Fibroblast of skin of left biceps (primary cell): ENCODE measurements at places on chromosomes 16 and 17.

- no peak for DNase-seq
These were observed 79.8 kb upstream of the GAS7 start for GRCh38 chr17:10278218-10278617.

DNA sequence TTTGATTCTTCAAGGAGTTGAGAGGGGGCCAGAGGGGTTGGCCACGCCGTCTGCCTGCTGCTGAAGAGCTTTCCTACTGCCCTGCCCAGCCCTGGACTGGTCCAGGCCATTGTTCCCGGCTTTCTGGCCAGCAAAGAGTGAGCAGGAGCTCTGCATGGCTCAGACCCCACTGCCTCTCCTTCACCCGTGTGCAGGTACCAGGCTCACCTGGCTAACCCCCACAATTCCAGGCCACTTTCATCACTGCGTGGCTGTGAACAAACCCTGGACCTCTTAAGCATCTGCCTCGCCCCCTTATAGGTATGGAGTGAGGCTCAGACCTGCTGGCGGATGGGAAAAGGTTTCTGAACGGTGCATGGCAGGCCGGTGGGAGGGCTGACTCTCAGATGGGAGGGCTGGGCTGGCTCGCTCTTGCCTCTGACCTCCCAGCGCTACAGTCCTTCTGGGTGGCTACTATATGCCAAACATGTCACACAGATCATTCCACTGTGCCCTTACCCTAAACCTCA, 8.9 kb downstream of the ZNF319 start:
- DNase-seq: no peak

- no peak for DNase-seq
These were observed 10.9 kb upstream of the ZFHX3 start for GRCh38 chr16:73058616-73059409.

DNA sequence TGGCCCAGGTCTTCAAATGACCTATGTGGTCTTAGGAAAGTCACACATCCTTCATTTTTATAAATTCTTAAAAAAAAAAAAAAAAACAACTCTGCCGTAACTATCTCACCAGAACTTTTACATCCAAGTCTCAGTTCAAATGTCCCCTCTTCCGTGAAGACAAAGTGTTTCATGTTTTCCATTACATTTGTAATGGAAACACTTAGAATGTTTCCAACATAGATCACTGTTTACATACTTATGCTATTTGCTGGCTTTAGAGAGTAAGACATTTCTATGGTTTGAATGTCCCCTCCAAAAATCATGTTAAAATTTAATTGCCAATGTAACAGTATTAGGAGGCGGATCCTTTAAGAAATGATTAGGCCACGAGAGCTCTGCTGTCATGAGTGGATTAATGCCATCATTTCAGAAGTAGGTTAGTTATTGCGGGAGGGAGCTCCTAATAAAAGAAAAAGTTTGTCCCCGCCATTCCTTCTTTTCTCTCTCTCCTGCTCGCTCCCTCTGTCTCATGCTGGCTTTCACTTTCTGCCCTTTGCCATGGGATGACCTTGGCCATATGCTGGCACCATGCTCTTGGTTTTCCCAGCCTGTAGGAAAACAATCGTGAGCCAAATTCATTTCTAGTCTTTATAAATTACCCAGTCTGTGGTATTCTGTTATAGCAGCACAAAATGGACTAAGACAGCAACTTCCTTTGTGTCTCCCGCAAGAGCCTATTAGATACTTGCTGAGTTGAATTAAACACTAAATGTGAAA, 887.8 kb upstream of the SOX9 start:
- no peak for DNase-seq

DNA sequence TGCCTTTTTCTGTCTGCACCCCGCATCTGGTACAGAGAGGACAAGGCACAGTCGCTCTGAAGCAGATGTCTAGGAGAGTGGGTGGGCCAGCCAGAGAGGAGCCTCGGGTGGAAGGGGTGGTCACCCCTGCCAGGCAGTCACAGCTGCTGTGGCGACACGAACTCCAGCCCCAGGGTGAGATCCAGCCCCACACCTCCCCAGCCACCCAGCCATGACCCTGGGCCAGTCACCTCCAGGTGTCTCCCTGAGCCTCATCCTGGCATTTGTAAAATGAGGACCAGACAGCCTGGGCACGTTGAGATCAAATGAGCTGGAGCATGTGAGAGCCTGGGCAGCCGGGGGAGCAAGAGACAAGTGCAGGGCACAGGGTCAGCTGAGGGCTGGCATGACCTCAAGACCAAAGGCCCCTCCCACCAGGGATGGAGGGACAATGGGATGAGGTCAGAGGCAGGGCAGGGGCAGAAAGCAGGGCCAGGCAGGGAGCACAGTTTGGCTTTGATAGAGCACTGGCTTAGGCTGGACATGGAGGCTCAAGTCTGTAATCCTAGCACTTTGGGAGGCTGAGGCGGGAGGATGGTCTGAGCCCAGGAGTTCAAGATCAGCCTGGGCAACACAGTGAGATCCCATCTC, 7.7 kb downstream of the ADAM11 start:
- DNase-seq: no peak

GRCh38 chr17:74097450-74098135, 105.9 kb upstream of the RPL38 start:
- no peak for DNase-seq

- no peak for DNase-seq
These were observed 30.8 kb downstream of the GPR139 start for GRCh38 chr16:20042848-20043247.

- no peak for DNase-seq
These were observed 10.1 kb upstream of the STAC2 start for GRCh38 chr17:39235555-39236449.

DNA sequence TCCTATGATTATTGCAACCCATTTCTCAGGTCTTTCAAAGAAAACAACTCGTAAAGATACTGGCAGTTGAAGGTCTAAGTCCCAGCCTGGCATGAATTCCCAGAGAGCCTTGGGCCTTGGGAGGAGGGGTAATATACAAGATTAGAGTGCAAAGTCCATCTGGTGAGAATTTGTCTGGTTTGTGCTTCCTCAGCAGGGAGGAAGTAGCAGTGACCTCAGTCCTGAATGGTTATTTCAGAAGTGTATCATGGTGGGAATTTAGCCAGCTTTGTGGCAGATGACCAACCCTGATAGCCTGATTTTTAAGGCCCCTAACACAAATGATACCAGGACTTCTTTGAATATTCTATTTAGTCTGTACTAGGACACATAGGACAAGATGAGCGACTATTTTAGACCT, 151.2 kb upstream of the TBX2 start:
- no peak for DNase-seq

- no peak for DNase-seq
These were observed 963 bp downstream of the COPRS start for GRCh38 chr17:31857920-31858641.

- DNase-seq: no peak
These were observed 37.7 kb upstream of the RHBDL3 start for GRCh38 chr17:32227910-32228309.

- DNase-seq: peak; percentile 88
These were observed 255.6 kb downstream of the HS3ST3A1 start for GRCh38 chr17:13346081-13346533.

DNA sequence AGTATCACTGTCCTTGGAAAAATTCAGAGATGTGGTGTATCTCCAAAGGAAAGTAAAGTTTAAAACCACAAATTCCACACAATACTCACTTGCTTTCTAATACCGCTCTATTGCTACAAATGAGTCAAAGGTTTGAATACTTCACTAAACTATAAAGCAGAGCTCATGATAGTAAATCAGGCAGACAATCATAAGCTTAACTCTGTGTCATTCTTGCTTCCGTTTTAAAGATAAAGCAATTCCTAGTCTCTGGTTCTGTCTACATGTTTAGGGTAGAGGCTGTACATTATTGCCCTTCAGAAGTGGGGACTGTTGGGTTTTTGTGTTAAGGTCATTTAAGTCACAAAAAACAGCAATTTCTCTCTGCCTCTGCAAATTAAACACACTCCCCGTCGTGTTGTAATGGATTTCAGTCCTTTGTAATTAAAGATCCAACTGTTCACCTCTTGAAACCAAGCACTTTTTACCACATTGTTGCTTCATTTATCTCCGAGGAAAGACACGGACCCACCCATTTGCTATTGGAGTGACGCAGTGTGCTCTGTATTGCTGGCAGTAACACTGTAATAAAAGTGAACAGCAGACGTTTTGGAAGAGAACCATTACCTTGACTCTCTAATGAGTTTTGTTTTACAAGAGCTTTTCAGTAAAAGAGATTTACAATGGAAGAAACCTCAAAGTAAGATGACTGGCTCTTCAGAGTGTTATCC, 83.1 kb upstream of the CNTNAP4 start:
- DNase-seq: no peak
